Foreskin keratinocyte (primary cell): ENCODE measurements at places on chromosomes 13 and 19. TPM values are rescaled to one million over a fixed set of nuclear protein-coding genes. Genes with fewer than 3 reads are reported as not detected.

GRCh38 chr13:37966266-37966665, 96.7 kb upstream of the TRPC4 start:
- DNase-seq: peak; percentile 16

DNA sequence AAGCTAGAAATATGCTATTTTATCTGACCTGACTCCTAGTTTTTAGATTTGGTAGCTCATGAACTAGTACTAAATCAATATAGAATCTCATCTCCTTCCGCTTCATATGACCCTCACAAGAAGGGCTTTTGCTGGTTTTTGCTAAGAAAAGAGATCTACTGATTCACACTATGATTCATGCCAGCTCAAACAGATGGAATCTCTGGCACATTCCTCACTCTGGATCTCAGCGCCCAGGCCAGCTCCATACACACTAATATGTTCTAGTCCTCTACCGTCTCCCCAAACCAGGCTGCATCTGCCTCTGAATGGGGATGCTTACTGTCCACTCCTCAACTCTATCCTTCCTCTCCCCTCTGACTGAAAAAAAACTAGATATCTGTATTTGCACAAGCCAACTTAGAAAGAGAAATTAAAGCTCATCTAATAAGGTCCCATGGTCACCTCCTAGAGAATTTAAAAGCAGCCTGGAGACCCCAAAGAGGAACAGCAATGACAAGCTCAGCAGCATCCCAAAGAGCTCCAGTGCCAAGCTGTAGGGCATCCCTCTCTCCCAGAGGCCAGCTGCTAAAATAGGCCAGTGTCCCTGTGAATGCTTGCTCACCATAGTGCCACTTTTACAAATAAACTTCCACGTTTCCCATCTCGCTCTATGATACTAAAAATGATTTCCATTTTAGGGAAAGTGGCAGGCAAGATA, 74.9 kb downstream of the LHFPL6 start:
- peak; percentile 88 for DNase-seq

DNA sequence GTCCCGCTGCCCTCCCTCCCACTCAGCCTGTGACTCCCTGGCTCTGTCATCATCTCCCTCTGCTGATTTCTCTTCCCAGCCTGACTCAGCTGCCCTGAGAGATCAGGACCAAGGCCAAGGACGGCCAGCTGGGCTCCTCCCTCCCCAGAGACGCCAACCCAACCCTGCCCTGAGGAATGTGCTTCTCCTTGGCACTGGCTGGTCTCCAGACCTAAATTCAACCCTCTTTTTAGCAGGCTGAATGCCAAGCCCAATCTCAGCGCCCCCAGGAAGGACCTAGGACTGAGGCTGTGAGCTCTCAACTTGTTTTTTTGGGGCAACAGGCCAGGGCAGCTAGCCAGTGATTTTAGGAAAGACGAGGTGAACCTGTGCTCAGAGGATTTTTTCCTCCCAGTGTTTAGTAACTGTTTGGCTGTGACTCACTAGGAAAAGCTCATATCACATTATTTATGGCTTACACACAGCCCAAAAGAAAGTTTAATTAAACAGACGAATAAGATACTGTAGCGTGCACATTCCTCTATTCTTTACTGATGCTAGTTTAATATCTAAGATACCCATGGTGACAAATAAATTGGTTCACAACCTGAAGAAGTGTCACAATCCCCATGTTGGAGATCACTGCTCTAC, 7.4 kb upstream of the IGFL1 start:
- DNase-seq: peak; percentile 88

DNA sequence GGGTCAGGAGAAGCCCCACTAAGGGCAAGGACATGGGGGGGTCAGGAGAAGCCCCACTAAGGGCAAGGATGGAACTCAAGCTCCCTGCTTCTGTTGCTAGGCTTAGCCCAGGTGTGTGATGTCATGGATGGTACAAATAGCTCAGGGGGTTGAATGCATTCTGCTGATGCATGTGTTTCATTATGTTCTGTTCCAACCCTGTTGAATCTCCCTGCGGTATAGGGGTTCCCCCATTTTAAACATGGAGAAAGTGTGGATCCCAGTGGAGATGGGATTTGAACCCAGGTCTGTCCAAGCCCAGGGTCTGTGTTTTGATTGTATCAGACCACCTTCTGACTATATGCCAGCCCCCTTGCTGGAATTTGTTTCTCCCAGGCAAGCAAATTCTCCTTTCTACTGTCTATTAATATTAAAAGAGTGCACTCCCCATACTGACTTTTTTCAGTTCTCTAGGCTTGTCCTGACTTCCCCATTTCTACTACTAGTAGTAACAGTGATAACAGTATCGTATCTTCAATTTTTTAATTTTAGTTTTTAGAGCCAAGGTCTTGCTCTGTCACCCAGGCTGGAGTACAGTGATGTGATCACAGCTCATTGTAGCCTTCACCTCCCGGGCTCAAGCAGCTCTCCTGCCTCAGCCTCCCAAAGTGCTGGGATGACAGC, 6.7 kb downstream of the ZNF865 start:
- DNase-seq: no peak

GRCh38 chr19:29547981-29548380, 22.2 kb downstream of the VSTM2B start:
- DNase-seq: no peak

- DNase-seq: no peak
Observed at GRCh38 chr19:2659856-2660432, 42.5 kb downstream of the GNG7 start.

GRCh38 chr13:66618702-66619101, 611.4 kb downstream of the PCDH9 start:
- peak; percentile 28 for DNase-seq

DNA sequence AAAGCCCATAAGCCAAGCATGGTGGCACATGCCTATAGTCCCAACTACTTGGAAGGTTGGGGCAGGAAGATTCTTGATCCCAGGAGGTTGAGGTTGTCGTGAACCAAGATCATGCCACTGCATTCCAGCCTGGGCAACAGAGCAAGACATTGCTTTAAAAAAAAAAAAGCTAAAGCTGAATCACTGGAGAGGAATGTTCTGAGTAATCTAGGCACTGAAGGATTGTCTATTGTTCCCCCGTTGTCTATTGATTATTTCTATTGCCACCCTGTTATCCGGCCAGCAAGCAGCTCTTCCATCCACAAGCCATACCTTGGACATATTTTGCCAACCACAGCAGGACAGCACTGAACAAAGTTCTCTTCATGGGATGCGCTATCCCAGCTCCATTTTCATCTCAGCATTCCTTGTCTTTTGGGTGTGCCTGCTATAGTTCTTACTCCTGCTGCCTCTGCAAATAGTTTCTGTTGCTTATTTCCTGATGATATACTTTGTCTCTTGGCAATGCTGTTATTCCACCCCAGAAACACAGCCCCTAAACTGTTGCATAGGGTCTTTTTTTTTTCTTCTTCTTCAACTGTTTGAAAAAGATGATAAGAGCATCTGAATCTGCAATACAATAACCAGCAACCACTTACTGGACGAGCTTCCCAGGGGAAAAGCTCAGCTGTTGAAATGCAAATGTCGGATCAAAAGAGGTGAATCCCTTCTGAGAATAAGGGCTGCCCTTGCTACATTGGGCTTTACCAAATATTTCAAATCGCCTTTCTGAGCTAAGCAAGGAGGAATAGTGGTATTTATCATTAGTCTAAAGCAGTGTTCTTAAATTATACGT, 22.2 kb upstream of the SIAH3 start:
- no peak for DNase-seq

- no peak for DNase-seq
Observed at GRCh38 chr19:55301459-55302317, 17.9 kb downstream of the BRSK1 start.

GRCh38 chr13:65855242-65855805, 1374.8 kb downstream of the PCDH9 start:
- no peak for DNase-seq

APOC4 gene
- polyA plus RNA-seq: not detected in 2 replicates

ZNF285 gene
- 0.62 and 0.80 TPM in 2 replicates for polyA plus RNA-seq
